Hematopoietic multipotent progenitor cell treated with erythropoietin and hydrocortisone succinate and interleukin-3 and kit ligand, for 4 days (in vitro differentiated cells): ENCODE measurements at places on chromosomes 3 and 15.
A peak's percentile ranks its signal among the peaks of the same experiment; 100 is the strongest.

DNA sequence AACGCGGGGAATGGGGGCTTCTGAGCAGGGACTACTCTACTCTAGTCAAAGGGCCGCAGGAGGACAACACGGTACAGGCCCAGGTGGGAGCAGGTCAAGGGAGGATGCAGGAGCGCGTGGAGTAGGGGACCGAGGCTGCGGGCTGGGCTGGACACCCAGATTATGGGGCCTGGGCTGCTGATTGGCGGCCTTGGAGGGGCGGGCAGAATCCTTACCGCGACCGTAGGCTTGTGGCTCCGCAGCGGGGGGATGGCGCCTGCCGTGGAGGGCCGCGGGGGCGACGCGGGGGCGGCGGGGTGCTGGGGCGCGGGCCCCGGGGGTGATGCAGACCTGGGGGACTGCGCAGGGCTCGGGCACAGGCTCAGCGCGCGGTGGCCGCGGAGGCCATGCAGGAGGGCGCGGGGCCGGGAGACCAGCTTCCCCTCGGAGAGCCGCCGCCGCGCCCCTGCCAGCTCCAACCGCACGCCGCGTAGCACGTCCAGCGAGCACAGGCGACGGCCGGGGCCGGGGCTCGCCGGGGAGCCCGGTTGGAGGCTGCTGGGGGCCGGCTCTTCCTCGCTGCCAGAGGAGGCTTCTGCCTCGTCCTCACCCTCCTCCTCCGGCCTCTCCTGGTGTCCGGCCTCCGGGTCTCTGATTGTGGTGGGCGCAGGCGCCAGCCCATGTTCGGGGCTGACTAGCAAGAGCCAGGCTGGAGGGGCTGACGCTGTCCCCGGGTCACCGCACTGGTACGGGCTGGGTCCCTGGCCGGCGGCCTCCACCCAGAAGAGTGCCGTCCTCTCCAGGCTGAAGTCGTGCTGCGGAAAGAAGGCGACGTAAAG lies 12.9 kb downstream of the UBAP1L start:
- DNase-seq = no peak

- DNase-seq = no peak
These were observed 20.2 kb downstream of the SEMA7A start for GRCh38 chr15:74413350-74414080.

GRCh38 chr15:36755341-36756000 lies 176.0 kb downstream of the CDIN1 start:
- DNase-seq = no peak

DNA sequence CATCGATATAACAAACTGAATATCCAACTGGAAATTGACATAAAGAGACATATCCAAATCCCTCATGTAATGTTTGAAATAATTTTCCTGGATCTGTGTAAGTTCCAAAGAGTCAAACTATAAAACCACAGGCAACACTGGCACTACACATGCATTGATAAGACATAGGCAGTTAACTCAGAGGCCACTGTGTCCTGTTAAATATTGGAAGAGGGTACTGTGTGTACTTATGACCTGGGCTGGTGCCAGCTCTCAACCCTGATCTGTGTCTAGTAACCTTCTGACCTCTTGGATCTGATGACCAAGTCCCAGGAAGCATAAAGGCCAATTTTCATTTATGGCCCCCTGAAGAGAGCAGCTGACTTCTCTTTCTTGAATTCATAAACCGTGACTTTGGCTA lies 4.5 kb downstream of the NR1I2 start:
- DNase-seq = no peak

- DNase-seq = no peak
These were observed 365.1 kb downstream of the MECOM start for GRCh38 chr3:169298247-169298992.

DNA sequence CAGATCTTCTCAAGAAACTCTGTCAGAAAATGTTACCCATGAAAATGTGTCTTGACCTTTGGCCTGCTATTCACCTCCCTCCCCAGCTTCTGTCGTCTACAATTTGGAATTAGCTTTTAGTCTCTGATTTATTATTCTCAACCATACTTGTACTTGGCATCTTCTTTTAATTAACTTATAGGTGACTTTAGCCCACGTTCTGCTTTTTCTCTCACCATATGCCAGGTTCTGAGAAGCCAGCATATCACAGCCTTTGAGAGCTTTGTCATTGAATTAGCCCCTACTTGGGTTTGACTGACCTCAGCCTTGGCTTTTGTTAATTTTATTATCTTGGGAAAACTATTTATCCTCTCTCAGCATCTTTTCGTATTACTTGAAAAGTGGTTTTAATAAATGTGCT lies 355.9 kb downstream of the OXSM start:
- DNase-seq = no peak

DNA sequence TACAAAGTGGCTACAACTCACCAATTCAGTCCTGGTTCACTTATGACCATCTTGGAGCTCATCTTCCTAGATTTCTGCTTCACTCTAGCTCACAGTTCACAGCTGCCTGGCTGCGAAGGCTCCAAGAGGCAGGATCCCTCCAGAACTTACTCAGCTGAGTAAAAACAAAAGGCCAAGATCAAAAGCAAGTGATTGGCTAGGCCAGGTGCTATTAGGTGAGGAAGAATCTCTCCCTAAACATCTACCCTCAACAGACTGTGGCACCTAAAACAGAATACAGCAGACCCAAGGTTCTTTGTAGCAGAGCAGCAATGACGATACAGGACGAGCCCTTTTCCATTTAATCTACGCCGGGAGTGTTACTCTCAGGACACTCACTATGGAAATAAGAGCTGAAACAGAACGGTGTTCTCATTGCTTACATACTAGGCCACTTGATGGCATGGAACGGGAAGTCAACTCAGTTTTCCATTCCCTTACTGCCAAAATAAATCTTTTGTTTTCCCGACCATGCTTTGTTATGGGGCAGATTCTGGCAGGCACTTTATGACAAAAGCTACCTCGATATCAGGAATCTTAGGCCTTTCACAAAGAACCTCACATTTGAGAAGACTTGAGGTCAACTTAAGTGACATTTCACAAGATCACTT lies 901 bp downstream of the ICE2 start:
- DNase-seq = peak; percentile 45
